ENCODE measurements at places on chromosomes 2 and 18.
A peak's percentile ranks its signal among the peaks of the same experiment; 100 is the strongest.

GRCh38 chr2:98012561-98012991 lies 16.8 kb upstream of the TMEM131 start:
- no peak for DNase-seq

- DNase-seq = peak; percentile 42
Observed at GRCh38 chr2:135561925-135562324, 30.6 kb downstream of the R3HDM1 start.

DNA sequence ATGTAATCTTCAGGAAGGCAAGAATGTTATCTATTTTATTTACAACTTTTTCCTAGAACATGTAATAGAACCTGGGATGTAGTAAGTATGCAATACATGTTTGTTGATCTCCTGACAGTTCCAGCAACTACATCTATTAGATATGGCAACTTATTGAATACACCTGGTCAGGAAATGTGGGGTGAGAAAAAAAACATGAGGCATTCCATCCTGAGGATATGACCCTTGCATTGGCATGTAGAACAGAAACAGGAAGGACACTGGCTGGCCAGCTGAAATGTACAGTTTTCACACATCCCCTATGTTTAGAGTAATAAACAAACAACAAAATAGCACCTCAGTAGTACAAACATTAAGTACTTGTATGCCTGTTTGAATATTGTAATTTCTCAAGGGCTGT lies 272.6 kb upstream of the NT5C1B start:
- DNase-seq = no peak

- DNase-seq = no peak
Observed at GRCh38 chr2:215738351-215738750, 275.0 kb downstream of the MREG start.

DNA sequence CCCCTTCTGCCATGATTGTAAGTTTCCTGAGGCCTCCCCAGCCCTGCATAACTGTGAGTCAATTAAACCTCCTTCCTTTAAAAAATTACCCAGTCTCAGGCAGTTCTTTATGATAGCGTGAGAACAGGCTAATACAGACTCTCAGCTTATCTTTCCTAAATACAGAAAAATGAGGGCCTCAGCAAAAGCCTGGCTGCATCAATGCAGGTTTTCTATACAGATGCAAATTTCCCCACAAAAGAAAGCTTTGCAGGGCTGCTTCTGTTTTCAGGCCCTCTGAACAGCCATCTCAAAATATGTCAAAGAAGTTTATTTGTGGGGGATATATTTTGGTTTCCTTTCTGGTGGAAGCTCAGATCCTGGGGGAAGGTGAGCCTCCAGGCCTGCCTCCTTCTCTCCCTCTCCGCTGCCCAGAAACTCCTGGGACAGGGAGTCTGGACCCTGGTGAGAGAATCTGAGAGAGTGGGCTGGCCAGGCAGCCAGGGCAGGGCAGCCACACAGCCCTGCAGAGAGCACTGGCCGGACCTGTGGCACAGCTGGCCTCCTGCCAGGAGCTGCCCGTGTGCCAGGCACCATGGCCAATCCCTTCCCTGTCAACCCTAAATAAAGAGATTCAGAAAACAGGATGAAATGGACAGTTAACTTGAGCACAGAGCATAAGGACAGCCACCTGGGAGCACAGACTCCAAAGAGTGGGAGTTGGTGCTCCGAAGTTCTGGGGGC lies 21.6 kb upstream of the AGXT start:
- DNase-seq = no peak

DNA sequence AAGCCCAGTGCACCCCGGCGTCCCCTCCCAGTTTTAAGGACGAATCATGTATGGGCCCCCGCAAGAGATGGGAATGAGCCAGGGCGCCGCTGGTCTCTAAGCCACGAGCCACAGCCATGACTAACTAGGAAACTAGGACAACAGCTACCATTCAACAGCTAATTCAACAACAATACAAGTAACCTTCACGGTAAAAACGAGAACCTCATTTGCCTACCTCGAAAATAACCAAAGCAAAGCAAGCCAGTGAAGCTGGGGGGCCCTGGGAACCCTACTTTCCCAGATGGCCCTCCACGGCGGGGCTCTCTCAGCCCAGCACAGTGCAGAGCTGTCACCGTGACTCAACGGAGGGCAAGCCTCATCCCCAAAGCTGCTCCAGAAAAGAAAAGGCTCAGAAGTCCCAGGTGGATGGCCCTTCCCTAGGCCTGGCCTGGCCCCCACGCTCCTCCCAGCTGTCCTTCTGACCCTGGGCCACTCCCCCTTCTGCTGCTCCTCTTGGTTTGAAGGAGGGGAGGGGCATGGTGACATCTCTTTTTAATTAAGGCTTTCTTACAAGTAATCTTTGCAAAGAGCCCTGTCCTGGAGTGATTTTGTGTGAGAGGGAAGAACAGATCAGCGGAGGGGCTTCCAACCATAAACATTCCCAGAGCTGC lies 126.3 kb downstream of the HDAC4 start:
- peak; percentile 89 for DNase-seq

DNA sequence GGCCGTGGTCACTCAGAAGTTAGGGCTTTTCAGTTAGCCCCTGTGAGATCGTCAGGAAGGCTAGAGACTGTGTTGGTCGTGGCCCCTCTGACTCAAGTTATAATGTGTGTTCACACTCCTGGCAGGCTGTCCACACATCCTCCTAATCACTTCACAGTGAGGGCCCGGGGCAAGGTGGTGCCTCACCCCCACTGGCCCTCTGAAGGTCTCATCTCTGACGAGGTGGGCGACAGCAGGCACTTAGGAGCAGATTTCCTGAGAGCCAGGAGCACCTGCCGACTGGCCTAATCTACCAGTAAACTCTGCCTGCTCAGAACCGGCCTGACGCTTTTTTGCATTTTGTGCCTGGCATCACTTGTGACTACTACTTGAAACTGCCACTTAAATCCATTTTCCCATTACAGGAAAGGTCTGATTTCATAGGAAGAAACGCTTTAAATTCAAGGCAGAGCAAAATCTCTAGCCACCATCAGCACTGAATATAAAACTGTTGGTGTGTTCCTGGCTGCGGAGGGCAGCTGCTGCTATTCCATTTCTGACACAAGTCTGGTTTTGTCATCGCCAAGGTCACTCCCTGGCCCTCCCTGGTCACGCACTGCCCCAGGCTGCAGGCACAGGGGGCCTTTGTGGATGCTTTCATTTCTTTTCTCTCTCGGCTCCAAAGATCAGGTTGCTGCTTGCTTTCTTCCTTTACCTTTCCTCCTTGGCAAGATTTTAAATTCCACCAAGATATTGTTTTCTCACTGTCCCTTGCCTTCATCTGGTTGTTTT lies 48.0 kb downstream of the RAB12 start:
- DNase-seq = no peak

- no peak for DNase-seq
Observed at GRCh38 chr2:86344404-86344803, 7.0 kb upstream of the REEP1 start.

DNA sequence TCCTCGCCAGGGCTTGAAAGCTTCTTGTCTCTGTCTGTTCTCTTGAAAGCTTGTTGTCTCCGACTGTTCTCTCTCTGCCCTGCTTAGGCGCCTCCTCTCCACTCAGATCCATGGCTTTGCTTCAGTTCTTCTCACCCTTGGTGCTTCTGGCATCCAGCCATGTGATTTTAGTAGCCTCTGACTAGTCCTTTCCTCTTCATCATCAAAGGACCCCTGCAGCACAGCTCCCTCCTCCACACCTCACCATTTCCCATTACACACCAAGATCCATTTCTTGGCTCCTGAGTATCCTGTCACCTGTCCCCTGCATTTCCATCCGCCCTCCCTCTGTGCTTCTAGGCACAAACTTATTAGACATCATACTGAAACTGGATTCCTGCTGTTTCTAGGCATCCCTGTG lies 59.4 kb downstream of the ZNF236 start:
- no peak for DNase-seq

DNA sequence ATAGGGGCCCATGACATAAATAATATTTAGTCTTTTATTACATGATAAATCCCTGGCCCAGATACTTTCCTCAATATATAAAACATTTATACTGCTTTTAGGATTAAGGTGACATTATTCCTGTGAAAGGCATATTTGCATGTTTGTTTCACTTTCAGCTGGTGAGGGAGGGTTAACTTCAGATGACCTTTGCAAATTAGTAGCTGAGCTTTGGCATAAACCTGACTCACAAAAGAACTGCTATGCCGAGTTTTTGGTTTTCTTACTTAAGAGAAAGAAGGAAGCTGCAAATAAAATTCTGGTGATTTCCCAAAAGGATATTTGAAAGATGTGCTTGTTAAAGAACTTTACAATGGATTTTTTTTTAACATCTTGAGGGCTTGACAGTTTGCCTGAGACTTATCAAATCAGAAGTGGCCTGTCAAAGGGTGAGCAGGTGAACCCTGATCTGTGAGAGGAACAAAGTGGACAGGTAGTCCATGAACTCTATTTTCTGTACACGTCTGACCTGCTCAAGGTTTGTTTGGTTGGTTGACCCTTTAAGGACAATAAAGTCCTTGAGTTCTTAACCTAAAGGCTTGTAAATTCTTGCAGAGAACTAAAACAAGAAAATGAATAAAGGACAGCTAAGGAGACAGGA lies 93.5 kb downstream of the FAM124B start:
- no peak for DNase-seq

DNA sequence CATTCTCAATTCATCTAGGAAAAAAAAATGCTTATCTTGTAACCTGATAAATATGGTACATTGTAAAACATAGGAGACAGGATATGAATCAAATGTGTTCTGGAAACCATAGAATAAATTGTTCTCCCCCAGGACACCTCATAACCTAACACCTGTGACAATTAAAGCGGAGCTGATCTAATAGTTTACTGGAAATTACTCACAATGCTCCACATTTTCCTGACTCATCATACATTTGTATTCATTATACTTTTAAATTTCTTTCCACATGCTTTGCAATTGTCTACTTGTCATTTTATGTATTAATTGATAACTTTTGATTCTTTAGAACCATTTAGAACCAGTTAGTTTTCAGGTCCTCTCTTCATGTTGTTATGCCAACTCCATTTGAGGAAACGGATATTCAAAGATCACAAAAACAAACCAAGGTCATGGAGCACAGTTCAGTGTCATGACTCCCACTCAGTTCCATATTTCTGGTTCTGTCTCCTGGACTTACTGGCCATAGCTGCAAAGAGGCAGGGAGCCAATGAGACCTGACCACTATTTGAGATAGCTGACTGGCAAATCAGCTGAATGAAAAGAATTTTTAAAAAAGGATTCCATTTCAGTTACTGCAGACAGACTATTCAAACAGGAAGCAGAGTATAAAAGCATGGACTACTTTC lies 128.5 kb downstream of the CALCRL start:
- peak; percentile 40 for DNase-seq

DNA sequence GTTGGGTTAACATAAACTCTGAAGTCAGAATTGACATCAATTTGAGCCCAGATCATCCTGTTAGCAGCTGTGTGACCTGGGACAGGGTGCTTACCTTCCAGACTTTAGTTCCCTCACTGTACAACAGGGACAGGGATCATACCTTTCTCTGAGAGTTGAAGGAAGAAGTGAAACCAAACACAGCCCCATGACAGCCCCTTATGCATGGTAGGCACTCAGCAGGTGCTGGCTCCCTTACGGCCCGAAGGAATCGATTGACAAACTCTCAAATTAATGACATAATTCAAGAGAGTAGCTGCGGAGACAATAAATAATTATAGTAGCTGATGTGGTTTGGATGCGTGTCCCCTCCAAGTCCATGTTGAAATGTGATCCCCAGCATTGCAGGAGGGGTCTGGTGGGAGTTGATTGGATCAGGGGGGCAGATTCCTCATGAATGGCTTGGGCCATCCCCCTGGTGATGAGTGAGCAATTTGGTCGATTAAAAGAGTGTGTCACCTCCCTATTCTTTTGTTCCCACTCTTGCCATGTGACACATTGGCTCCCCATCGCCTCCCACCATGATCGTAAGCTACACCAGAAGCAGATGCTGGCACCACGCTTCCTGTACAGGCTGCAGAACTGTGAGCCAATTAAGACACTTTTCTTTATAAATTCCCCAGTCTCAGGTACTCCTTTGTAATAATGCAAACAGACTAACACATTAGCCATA lies 72.4 kb downstream of the ODC1 start:
- no peak for DNase-seq

DNA sequence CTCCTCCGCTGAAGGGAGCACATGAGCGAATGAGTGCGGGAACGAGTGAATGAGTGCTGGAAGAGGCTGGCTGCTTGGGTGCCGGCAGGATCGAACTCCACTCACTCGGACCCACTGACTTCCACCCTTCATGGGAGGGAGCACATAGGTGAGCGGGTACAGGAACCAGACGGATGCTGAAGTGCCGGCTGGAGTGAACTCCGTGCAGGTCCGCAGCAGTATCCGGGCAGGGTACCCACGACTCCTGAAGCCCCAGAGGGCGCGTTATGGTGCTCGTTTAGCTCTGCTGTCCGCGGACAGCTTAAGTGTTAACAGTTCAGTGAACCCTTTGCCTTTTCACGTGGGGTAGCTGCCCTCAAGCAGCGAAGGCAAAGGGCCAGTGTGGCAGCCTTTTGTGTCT lies 23.2 kb downstream of the RPRM start:
- DNase-seq = no peak

DNA sequence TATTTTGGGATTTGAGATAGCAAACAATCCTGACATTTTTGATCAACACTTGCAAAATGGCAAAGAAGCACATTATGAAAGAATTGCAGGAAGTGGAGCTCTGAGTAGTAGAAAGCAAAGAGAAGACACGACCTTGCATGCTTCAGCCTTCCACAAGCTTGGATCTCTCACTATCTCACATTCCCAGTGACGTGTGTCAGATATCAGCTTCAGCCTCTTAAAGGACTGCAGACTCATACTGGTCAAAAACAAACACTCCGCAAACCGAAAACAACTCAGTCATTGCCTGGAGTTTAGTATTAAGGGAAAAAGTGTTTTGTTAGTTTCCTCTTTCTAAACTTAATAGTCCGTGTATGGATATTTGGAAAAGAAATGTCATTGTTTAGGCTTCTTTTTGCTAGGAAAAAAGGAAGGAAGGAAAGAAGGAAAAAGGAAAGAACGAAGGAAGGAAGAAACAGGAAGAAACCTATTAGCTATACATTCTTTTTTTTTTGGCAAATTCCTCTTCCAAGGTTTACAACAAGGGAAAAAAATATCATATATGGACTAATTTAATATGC lies 32.6 kb upstream of the SLC40A1 start:
- peak; percentile 99 for DNase-seq

GRCh38 chr2:96869822-96870625 lies at the start of gene SEMA4C:
SEMA4C (minus strand) TSS chr2:96870080; CDS start chr2:96867886, 2,194 bp downstream.
- DNase-seq = peak; percentile 55

- DNase-seq = peak; percentile 50
Observed at GRCh38 chr2:204681412-204681811, 136.1 kb downstream of the PARD3B start.

All from iris pigment epithelial cell (primary cell).